ENCODE measurements at places on chromosomes 13 and 19.

DNA sequence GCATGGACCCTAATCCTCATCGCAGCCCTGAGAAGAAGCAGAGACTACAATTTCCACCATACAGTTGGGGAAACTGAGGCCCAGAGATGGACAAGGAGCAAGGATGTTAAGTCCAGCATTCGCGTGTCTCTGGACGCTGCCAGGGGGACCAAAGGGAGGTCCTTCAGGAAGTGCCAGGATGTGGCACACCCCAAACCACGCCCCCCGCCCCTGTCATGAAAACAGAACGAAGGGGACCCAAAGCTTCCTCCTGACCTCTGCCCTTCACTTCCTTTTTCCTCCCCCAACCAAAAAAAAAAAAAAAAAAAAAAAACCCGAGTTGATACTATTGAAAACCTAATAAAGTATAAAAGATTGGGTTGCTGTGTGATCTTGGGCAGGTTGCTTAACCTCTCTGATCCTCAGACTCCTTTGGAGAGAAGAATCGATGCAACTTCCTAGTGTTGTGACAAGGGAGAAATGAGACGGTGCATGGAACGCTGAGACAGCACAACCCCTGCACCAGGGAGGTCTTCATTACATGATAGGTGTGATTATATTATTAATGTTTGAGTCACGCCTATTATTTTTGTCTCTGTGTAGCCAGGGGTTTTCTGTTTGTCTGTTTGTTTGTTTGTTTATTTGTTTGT is 2.7 kb upstream of the ZBTB7A start:
- DNase-seq: peak; percentile 28

DNA sequence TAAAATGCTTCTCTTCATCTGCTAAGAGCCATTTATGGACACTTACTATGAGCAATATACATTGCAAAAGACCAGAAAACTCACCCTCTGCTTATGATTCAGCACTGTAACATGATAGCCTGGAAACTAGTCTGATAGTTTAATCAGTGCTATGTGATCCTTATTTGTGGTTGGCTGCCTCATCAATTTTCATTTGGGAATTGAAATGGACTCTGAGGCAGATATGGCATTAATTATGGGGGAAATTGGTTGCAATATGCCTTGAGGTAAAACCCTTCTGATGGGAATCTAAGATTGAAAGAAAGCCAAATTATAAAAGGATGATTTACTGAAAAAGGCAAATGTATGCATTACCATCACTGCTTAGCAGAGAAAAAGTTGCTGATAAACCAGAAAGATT is 33.5 kb downstream of the FAM216B start:
- DNase-seq: no peak

- DNase-seq: no peak
Observed at GRCh38 chr13:50593207-50593606, 250.3 kb downstream of the DLEU7 start.

DNA sequence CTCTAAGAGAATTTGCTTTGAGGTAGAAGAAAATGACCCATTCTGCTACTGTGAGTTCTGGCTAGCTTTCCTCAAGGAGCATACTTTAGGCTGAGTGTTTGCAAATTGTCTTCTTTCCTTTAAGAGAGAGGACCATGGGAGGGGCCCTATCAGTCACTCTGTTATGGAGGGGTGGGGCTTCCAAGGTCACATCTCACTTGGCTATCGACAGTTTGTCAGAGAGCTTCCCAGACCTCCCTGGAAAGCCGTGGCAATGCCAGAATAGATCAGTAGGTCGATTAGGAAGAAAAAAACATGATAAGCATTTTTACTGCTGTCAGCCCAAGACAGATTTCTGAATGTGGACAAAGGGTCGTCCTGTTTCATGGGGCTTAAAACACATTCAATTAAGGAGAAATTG is 93.3 kb downstream of the OXGR1 start:
- no peak for DNase-seq

DNA sequence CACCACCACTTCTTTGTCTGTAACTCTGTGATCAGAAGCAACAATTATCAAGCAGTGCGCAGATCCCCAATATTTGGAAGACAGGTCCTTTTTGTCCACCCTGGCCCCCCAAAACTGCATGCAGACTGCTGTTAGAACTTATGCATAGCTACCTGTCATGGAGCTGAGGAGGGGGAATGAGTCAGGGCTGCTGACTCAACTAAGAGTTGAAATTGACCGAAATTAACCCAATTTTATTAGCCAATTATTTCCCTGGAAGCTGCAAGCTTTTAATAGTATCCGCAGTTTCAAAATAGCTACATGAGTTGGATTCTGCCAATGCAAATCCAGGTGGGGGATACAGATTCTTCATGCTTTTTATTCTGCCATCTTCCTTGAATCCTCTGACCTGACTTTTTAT is 14.0 kb upstream of the ZNF491 start:
- DNase-seq: no peak

GRCh38 chr13:95865080-95865615 is 188.1 kb downstream of the UGGT2 start:
- DNase-seq: no peak

DNA sequence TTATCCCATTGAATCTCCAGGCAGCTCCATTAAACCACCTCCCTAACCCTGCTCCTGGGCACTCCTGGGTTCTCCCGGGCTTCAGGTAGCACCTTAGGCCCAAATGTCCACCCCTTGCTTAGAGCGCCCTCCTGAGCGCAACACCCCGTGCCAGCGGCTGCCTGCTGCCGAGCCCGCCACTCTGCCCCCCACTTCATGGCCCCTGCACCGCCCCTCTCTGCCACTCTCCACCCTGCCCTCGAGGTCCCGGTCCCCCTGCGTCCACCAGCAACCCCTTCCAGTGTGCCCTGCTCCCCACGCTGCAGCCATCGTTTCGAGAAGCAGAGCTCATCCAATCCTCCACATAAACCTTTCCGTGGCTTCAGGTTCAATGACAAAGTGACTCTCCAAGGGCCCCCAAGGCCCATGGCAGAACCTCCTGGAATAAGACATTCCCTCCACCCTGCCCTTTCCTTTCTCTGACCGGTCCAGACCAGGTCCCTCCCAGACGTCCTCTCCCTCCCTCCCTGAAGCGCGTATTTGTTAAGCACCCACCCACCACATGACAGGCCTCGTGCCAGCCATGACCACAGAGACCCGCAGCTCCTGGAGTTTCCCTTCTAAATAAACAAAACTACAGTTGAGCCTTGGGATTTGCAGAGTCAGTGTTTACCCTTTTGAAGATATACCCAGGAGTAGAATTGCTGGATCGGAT is 66.6 kb downstream of the ARHGEF18 start:
- DNase-seq: no peak

DNA sequence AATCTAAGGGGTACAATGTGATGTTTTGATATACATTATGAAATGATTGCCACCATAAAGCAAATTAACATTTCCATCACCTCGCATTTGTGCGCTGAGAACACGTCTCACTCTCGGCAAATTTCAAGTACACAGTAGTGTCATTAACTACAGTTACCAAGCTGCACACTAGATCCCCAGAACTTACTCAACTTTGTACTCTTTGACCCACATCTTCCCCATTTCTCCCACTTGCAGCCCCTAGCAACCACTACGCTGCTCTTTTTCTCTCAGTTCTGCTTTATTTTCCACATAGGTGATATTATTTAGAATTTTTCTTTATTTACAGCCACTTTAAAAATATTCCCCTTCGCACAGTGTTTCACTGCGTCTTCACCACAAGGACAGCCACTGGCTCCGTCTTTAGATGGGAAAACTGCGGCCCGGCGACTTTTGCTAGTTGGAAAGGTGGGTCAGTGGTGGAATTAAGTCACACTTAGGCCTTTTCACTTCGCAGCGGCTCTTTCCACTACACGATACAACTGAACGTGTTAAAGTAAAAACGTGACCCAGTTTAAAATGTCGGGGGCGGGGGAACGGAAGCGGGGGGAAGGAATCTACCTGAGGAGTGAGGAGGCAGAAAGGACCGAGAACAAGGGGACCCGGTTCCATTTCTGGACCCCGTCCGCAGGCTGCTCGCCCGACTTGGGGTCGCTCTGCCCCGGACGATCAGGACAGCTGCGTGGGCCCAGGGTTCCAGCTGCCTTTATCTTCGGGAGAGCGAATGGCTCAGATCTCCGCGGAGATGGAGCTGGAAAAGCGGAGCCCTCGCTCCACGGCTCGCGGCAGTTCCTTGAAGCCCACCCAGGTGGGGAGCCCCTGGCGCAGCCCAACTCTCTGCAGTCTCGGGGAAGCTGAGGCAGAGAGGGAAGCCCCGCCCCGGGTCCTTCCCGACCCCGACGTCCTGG is 486.1 kb downstream of the UQCRFS1 start:
- DNase-seq: no peak

DNA sequence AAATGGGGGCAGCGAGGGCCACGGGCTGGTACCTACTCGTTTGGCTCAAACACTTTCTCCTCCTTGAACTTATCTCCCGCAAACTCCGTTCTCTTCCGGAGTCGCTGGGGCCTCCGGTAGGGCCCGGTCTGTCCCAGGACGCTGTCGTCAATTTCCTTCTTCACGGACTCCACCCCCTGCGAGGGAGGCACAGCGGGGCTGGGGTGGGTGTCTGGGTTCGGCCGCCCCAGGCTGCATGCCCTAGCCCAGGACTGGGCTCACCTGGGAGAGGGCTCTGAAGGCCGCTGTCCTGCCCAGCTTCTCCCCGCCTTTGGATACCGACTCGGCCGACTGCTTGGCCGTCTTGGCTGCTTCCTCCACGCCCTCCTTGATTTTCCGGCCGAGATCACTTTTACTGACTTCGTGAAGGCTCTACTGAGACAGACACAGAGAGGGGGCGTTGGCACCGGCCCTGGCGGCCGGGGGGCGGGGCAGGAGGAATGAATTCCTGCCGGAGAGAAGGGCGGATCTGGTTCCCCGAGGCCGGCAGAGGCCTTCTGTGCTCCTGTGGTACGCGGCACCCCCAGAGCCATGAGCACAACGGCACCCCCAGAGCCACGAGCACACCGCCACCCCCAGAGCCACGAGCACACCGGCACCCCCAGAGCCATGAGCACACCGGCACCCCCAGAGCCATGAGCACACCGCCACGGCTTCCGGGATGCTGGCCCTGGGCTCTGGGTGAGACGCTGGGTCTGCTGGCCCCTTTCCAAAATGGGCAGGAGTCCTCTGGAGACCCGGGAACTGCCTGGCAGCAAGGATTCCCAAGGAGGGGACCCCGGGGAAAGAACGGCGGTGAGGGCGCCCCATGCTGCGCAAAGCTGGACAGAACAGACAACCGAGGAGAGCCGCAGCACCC is 8.1 kb upstream of the CTXN1 start:
- no peak for DNase-seq

GRCh38 chr13:55727683-55728082 is 1413.0 kb upstream of the PRR20A start:
- DNase-seq: no peak

- DNase-seq: peak; percentile 17
Observed at GRCh38 chr13:75537401-75538365, at the start of gene COMMD6. Gene COMMD6 (minus strand): TSS chr13:75537841. CDS start chr13:75537805, 36 bp downstream.

DNA sequence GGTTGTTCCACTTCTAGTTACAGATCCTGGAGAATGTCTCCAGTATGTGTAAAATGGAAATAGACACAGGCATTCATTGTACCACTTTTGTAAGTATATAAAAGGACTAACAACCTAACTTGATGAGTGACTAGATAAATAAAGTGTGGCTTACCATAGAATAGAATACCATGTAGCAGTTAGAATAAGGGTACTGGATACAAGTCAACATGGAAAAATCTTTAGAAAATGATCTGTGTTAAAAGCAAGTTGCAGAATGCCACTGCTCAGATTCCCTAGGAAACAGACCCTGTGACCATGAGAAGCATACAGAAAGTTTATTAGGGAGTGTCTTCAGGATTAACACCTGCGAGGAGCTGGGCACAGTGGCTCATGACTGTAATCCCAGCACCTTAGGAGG is 25.9 kb upstream of the RNASEH2B start:
- no peak for DNase-seq

GRCh38 chr13:60583196-60583888 is 186.3 kb downstream of the TDRD3 start:
- DNase-seq: no peak

DNA sequence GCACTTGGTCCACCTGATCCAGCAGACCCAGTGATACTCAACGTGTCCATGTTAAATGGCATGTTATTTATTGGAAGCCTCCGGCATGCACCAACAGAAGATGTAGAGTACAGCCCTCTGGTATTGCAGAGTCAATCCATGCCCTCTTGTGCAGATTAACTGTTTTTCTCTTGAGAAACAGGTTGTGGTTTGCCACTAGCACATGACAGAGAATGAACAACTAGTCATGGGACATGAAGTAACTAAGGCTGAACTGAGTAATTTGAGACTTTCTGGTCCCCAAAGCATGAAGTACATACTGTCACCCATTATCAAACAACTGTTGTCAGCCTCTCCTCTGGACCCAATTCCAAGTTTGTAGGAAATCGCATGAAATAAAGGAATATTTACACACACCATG is 3.2 kb downstream of the ZNF562 start:
- no peak for DNase-seq

- DNase-seq: no peak
Observed at GRCh38 chr19:9917321-9917720, 19.0 kb downstream of the OLFM2 start.

GRCh38 chr19:6021878-6022569 is 44.1 kb upstream of the RANBP3 start:
- peak; percentile 61 for DNase-seq

Data from activated naive CD4-positive, alpha-beta T cell (primary cell).